ENCODE measurements at places on chromosomes 13 and 19.

- no peak for DNase-seq
These were observed 10.9 kb upstream of the RCBTB1 start for GRCh38 chr13:49596221-49596620.

DNA sequence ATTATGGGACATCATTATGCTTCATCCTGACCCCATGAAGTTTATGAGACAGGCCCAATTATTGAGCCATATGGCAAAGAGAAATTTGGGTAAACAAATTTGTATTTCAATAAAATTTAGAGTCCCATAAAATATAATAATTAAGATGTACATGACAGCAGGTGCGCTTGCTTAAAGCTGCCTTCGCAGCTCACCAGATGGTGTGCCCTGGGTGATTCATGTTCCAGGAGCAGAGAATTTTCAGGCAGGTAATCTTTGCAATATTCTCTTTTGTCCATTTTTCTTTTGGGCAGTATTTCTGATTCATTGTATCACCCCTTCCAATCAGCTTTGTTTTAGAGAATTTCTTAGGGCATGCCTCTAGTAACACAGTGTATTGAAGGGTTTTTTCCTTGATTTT lies 39.5 kb upstream of the WASF3 start:
- DNase-seq = no peak

- DNase-seq = no peak
These were observed 38.8 kb downstream of the RCBTB1 start for GRCh38 chr13:49546561-49546960.

- no peak for DNase-seq
These were observed 223.6 kb downstream of the GPC6 start for GRCh38 chr13:93450191-93450621.

DNA sequence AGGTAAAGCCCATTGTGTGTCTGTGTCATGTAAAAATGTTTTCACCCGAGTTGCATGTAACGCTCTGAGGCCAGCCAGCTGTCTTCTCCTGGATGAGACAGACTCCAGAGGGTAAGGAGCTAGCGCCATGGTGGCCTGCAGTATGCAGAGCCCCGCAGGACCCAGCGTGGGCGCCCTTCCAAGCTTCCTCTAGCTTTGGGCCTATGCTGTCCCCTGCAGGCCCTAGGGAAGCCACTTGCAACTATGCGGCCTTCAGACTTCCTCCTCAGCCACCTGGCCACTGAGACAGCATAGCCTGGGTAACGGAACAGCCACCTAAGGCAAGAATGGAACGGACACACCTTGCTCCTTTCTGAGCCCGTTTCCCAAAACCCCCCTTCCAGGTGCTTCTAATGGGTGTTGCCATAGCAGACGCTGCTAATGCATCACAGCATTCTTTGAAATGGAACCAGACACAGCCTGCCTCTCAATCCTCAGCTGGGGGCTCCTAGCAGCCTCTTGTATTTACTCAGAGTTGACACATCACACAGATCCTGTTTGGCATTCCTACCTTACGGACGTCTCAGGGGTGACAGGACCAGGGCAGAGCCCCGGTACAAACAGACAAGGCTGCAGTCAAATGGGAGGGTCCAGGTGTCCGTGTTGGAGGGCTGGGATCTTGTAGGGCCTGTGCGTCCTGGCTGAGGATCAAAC lies 6.2 kb downstream of the FAM32A start:
- DNase-seq = no peak

GRCh38 chr19:30111021-30111855 lies 169.2 kb downstream of the URI1 start:
- DNase-seq = no peak

GRCh38 chr13:100530671-100531213 lies 57.8 kb downstream of the GGACT start:
- DNase-seq = no peak

DNA sequence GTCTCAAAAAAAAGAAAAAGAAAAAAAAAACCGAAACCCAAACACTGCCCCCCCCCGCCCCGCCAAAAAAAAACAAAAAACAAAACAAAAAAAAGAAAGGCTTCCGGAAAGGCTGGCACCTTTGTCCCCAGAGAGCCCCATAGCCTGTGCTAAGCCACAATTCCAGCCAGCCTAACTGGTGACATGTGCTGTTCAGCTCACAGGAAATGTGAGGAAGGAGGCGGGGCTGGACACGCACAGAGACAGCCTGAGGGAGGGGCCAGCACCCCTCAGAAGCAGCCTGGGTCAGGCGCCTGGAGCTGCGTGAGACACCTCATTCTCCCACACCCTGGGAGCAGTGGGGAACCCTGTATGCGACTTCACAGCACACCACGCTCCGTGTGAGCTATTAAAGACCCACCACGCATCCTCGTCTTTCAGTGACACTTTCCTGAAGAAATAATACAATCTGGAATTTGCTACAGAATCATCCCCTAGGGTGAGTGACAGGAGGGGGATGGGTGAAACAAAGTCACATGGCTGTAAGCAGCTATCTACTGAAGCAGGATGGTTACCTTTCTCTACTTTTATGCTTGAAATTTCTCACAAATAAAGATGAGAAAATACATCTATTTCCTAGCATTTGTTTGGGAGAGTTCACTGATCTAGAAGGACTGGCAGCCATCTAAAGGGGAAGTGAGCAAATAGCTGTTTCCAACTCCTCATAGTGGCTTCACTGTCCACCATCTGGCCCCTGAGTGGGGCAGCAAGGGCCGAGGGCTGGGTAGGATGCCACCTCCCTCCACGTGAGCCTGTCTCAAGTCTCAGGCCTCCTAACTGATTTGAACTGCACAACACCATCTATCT lies 12.3 kb upstream of the SLC35E1 start:
- no peak for DNase-seq

DNA sequence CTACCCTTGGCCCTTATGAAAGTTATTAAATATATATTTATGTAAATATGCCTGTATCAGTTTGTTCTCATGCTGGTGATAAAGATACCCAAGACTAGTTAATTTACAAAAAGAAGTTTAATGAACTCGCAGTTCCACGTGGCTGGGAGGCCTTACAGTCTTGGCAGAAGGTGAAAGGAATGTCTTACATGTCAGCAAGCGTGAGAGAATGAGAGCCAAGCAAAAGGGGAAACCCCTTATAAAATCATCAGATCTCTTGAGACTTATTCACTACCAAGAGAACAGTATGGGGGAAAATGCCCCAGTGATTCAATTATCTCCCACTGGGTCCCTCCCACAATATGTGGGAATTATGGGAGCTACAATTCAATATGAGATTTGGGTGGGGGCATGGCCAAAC lies 506.0 kb upstream of the ATXN8OS start:
- no peak for DNase-seq

GRCh38 chr13:85503797-85504196 lies 295.4 kb downstream of the SLITRK6 start:
- DNase-seq = no peak

DNA sequence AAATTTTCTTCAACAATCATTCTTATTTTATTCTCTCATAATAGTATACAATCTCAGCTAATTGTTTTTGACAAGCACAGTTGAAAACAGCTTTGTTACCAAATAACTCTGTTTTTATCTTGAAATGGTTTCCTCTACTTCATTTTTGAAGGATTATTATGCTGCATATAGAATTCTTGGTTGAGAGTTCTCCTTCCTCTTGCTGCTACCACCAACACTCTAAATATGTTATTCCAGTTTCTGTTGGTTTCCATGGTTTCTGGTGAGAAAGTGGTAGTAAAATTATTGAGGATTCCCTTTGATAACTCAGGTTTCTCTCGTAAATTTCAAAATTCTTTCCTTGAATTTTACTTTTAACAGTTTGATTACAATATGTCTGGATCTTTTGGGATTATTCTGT lies 1725.9 kb downstream of the PCDH9 start:
- DNase-seq = no peak

DNA sequence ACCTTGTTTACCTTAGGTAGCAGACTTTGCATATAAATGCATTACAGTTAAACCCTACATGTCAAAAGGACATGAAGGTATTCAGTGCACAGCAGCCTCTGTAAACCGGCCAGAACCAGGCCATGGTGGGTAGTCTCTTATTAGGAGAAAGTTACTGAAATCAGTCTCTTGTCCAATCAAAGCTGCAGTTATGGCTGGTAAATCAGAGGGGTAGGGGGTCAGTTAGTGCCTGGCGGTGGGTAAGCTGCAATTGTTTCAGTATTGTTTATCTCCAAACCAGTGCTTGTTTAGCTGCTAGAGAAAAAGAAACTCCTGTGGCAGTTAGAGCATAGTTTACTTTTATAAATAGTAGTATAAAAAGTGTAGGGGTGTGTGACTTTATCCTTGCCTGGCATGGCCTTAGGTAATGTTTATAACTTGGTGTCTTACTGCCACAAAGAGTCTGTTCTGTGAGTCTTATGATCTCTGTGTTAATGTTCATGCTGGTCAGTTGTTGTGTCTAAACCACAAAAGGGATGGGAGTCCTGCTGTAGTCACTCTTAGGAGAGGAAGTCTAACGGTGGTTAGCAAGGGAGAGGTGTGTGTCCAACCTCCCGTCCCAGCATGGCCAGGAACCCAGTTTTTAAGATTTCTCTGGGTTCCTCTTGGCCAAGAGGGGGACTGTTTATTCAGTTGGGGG lies 28.0 kb downstream of the CHST8 start:
- DNase-seq = no peak
